Naive thymus-derived CD4-positive, alpha-beta T cell (primary cell): ENCODE measurements at places on chromosomes 7 and 10. TPM values are rescaled to one million over a fixed set of nuclear protein-coding genes. Genes with fewer than 3 reads are reported as not detected.

DNA sequence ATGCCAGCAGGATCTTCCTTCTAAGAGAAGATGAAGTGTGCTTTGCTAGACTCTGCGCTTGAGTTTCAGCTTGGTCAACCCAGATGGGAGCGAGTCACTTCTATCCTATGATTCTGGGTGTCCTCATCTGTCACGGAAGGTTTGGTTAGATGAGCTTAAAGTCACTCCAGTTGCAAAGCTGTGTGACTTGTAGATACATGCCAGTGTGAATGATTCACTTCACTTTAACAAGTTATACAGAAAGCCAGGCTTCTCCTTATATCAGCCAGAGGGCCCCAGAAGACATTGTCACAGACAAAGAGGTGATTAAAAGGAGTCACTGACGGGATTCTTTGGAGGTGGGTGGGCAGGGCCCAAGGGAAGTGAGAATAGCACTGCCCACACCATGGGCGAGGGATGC is 122.6 kb upstream of the PFKP start:
- H3K36me3 ChIP-seq, result no peaks in the 10 kb centered on the region
- H3K27ac ChIP-seq, result no peak overlapping the region

DNA sequence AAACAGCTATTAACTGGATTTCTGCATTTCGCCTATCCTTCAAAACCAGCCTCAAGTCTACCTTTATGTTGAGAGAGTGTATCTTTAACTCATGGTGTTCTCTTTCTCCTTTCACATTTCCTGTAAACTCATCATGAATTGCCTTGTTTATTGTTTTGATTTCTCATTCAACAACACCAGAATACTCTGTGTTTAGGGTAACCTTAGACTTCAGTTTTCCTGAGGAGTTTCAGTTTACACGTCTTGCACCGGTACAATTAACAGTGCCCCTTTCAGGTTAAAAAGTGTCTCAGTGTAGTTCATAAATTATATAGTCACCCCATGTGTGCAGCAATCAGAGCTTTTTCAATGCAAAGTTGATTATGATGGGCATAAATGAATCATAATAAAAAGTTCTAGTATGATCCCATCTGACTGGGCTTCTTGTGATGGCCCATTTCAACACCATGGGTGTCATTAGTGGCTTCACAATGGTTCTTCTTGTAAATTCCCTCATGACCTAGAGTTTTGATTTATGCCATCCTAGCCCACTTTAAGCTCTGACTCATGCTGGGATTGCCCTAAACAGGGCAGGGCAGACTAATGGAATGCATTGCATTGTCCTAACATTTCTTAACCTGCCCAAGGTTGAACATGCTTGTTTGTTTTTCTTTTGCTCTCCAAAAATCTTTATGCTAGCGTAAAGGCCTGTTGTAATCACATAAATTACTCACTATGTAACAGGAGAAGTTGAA is 22.0 kb downstream of the ITGB8 start:
- no peaks in the 10 kb centered on the region for H3K36me3 ChIP-seq
- no peaks in the 10 kb centered on the region for H3K4me1 ChIP-seq
- H3K4me3 ChIP-seq, result no peak overlapping the region
- no peak overlapping the region for H3K27ac ChIP-seq
- no peak for DNase-seq

DNA sequence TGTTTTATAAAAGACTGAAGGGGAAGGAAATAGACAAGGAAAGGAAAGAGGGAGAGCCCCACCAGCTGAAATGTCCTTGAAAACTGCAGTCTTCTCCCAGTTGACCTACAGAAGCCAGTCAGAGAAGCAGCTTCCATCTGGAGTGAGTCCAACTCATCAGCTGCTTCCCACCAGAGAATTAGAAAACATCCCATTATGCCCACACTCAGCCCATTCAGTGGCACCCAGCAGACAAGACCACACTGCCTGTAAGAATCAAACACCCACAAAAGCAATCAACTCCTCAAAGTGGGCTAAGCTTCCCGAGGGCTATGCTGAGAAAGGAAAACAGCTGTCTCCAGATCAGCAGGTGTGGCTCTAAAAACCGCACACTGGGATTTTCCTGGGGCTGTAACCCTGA is 29.6 kb upstream of the TMEM213 start:
- no peak overlapping the region for H3K27ac ChIP-seq
- no peak for DNase-seq
- H3K4me3 ChIP-seq, result no peak overlapping the region
- H3K27me3 ChIP-seq, result no peaks in the 10 kb centered on the region

DNA sequence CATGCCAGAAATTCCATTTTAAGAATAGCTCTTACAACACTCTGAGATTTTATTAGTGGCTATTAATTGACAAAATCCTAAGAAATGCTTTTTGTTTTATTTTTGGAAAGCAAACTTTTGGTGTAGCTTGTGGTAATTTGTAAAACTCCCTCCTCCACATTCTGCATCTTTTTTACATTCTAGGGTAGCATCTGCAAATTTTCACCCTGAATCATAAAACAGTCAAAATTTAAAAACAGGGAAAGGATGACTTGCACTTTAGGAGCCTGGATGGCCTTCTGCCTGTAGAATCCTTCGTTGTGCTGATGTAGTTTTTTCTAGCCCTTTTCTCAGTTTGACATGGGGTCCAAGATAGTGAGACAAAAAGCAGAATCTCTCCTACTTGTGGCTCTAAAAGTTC is 316.1 kb downstream of the ADRA2A start:
- no peaks in the 10 kb centered on the region for H3K27me3 ChIP-seq
- H3K27ac ChIP-seq, result no peak overlapping the region
- DNase-seq, result no peak
- no peaks in the 10 kb centered on the region for H3K4me1 ChIP-seq
- no peak overlapping the region for H3K4me3 ChIP-seq
- no peaks in the 10 kb centered on the region for H3K36me3 ChIP-seq

The TUBB8 gene
- total RNA-seq, result not detected
